Transverse colon (tissue), 4 donors: ENCODE measurements at places on chromosomes 12 and 14. TPM values are rescaled to one million over a fixed set of nuclear protein-coding genes. Genes with fewer than 3 reads are reported as not detected.
A peak's percentile ranks its signal among the peaks of the same experiment; 100 is the strongest.

DNA sequence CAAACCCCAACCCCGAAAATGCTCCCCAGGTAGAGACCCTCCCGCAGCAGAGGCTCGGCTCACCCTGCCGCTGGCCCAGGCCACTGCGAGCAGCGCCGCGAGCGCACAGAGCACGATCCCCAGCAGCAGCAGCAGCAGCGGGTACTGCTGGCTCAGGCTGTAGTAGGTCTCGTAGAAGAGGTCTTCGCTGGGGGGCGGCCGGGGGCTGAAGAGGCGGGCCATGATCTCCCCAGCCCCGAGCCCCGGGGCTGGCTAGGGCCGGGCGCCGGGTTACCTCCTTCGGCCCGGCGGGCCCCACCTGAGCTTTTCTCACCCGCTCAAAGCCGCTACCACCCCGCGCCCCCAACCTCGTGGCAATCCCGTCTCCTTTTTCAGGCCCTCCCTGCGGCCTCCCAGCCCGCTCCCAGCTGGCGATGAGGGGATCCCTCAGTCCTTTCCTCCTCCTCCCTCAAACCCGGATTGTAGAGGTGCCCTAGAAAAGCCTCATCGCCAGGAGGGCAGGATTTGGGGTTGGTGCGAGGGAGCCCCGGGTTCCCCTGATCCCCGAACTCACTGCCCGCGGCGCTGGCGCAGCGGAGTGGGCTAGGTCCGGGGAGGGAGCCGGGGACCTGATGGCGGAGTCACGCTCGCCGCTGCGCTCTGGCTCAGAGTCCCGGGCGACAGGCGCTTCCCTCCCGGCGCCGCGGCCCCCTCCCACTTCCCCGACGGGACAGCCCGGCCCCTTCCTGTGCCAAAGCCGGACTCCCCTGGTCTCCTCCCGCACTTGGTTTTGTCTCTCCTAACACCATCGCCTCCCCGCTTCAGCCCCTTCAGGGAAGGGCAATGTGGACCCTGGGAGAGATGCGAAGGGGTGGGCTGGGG is at the start of gene ADCY4:
Gene ADCY4, minus strand, starts transcription at position 641 of the 861 bp plus-strand sequence. Its CDS starts 419 bp downstream, at position 222.
- peaks cover 28% of the 10 kb centered on the region for H3K27me3 ChIP-seq
- H3K36me3 ChIP-seq = no peaks in the 10 kb centered on the region
- H3K4me3 ChIP-seq = peak within 1 kb of the TSS; percentile 41
- no peak for DNase-seq
- peaks cover 15% of the 10 kb centered on the region for H3K4me1 ChIP-seq
- peak within 1 kb of the TSS; percentile 66 for H3K27ac ChIP-seq

GRCh38 chr14:104405360-104406226 is 174.0 kb upstream of the C14orf180 start:
- no peak overlapping the region for H3K4me3 ChIP-seq
- DNase-seq = no peak
- no peaks in the 10 kb centered on the region for H3K27me3 ChIP-seq
- H3K4me1 ChIP-seq = no peaks in the 10 kb centered on the region

DNA sequence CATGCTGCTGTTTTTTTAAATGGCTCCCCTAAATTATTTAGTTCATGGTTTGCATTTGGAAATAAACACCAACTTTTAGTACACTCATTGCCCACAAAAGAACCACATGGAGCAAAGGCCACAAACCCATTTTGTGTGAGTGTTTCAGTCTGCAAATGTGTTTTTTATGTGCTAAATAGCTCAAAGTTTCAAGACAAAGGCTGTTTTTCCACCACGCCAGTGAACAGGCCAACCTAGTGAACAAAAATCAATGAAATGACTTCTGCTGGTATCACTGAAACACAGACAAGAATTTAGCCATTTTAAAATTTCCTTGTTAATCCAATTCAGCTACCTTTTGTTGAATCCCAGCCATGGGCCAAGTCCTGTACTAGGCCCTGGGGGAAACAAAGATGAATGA is 52.3 kb downstream of the PLXNC1 start:
- H3K36me3 ChIP-seq = no peaks in the 10 kb centered on the region
- no peaks in the 10 kb centered on the region for H3K4me1 ChIP-seq
- H3K4me3 ChIP-seq = no peak overlapping the region
- H3K27ac ChIP-seq = no peak overlapping the region
- DNase-seq = no peak

DNA sequence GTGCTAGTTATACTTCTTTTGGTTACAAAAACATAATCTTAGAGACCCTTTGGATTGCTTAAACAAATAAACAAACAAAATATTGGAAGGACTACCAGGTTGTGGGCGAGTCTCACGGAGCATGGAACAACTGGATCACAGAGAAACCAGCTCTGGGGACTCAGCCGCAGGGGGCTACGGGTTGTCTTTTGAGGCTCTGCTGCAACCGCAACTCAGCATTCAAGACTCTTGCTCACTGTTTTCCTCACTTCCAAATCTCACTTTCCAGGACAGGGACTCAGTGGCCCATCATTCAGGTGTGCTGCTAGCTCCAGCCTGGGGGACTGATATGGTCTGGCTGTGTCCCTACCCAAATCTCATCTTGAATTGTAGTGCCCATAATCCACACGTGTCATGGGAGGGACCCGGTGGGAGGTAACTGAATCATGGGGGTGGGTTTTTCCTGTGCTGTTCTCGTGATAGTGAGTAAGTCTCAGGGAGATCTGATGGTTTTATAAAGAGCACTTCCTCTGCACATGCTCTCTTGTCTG is 14.0 kb upstream of the SERPINA4 start:
- H3K36me3 ChIP-seq = no peaks in the 10 kb centered on the region
- H3K27me3 ChIP-seq = no peaks in the 10 kb centered on the region
- no peak overlapping the region for H3K4me3 ChIP-seq
- no peak overlapping the region for H3K27ac ChIP-seq
- no peaks in the 10 kb centered on the region for H3K4me1 ChIP-seq
- no peak for DNase-seq

GRCh38 chr12:69569236-69569635 is 16.0 kb upstream of the CCT2 start:
- H3K27ac ChIP-seq = no peak overlapping the region
- no peak overlapping the region for H3K4me3 ChIP-seq
- no peaks in the 10 kb centered on the region for H3K27me3 ChIP-seq
- H3K4me1 ChIP-seq = no peaks in the 10 kb centered on the region

DNA sequence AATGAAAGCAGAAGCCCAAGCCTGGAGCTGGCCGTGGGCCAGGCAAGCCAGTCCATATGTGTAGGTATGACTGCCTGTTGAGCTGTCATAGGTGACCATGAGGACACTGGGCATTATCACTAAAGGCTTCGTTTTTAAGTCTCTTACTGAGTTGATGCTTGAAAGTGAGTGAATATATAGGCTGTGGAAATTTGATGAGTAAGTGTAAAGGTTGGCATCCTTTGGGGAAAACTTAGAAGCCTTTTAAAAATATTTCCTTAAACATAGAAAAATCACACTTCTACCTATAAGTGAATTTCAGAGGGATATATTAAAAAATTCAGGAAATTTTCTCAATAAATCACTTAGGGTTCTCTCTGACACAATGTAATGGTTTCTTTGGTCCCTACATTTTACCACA is 396.5 kb downstream of the FOXG1 start:
- H3K27ac ChIP-seq = no peak overlapping the region
- no peak overlapping the region for H3K4me3 ChIP-seq
- no peaks in the 10 kb centered on the region for H3K4me1 ChIP-seq
- no peak for DNase-seq
- H3K27me3 ChIP-seq = no peaks in the 10 kb centered on the region
- H3K36me3 ChIP-seq = no peaks in the 10 kb centered on the region

DNA sequence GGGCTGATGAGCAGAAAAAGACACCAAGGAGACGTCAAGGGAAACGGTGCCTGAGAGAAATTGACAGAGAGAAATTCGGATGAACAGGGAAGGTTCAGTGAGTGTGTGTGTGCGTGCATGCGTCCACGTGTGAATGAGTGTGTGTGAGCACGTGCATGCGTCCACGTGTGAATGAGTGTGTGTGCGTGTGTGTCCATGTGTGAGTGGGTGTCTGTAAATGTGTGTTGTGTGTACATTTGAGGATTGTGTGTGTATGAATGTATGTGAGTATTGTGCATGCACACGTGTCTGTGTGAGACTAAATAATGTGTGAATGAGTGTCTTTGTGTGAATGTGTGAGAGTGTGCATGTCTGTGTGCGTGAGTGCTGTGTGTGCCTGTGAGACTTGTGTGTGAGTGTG is 137.4 kb upstream of the MED13L start:
- H3K36me3 ChIP-seq = no peaks in the 10 kb centered on the region
- H3K27me3 ChIP-seq = no peaks in the 10 kb centered on the region
- H3K27ac ChIP-seq = no peak overlapping the region
- H3K4me1 ChIP-seq = peaks cover 12% of the 10 kb centered on the region
- no peak for DNase-seq

Gene RITA1
- 18.4 TPM for total RNA-seq

Gene KDM2B
- total RNA-seq = 7.2 TPM
